ENCODE measurements at places on chromosomes 4 and X. TPM values are rescaled to one million over a fixed set of nuclear protein-coding genes. Genes with fewer than 3 reads are reported as not detected.
A peak's percentile ranks its signal among the peaks of the same experiment; 100 is the strongest.

DNA sequence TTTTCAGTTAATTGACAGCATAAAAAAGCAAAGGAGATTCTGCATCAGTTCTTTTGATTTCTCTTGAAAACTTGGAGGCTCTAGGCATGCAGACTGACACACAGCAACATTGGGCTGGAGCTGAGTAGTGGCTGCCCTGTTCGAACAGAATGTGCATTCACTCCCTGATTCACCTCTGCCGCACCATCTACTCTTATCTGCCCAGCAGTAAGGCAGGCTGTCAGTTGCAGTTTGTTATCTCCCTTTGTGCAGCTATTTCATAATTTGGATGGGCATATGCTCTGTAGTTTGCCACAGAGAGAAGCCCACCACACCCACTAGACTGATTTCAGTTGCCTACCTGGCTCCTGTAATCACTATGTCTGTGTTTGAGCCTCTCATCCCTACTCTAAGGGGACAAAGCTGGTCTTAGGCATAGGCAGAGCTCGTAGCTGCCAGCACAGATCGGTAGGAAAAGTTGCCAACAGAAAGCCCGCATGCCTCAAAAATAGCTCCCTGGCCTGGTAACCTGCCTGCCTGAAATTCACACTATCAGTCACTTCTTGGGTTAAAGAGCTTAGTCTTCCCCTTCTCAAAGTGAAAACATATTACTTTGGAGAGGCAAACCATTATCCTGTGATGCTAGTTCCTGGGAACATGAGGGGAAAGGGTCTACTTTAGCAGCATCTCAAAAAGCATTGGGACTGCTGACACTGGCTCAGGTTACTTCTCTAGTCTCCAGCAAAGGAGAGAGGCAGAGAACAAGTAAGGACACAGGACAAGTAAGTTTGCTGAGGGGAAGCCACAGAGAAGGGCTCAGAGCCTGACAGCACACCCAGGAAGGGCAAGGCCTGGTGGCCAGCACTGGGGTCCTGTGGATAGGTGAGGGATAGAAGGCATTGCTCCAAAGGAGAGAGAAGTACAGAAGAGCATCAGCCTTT is 75.9 kb upstream of the TMEM164 start:
- no peak for DNase-seq

DNA sequence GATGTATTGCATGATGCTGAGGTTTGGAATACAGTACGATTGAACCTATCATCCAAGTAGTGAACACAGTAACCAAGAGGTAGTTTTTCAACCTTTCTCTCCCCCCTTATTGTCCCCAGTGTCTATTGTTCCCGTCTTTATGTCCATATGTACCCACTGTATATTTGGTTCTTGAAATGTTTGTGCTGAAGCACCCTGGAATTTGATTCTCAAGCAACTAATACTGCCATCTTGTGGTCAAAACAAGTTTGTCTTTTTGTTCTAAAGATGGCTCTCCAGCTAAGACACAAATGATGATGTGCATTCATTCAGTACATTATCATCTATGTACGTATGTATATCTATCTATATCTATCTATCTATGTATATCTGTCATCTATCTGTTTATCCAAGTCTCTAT is 33.5 kb upstream of the DCX start:
- no peak for DNase-seq

- no peak for DNase-seq
Observed at GRCh38 chr4:11039634-11040131, 355.1 kb upstream of the CLNK start.

GRCh38 chr4:7460566-7460965 is 25.8 kb upstream of the PSAPL1 start:
- DNase-seq: peak; percentile 27

The LSM6 gene
- 70.8 TPM for polyA plus RNA-seq

DNA sequence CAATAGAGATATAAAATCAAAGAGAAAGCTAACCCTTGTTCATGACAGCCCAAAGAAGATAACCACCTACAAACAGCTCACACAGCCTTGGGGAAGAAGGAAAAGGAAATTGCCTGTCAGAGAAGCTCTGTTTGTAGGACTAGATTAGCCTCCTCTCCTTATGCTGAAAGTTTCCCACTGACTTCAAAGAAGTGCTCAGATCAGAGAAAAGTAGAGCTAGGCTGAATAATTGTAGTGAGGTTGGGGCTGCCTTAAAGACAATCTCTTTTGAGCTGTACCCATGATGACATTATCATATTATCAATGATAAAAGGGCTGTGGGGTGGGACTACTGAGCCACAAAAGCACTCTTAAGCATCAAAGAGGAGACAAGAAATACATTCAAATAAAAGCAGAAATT is 223.0 kb upstream of the GALNT7 start:
- DNase-seq: no peak

Measured in left renal pelvis (tissue), 4 donors.